ENCODE measurements at places on chromosomes 3 and 15. TPM values are rescaled to one million over a fixed set of nuclear protein-coding genes. Genes with fewer than 3 reads are reported as not detected.

Gene SAMMSON
- total RNA-seq, result 1.3 TPM

DNA sequence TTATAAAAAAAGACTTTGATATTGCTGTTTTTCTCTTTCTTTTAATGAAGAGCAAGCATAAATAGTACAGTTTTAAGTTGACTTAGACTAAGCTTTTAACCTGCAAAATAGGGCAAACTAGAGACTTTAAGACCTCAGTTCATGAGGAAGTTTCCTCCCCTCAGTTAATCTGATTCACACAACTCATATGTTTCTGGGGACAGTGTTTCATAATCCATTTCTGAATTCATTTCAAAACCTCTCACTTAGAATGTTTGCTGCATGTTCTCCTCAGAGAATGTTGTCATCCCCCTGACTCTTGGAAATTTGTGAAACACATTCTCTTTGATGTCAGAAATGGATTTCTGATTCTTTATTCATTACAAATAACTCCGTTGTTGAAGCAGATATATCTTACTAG is 79.3 kb upstream of the SKOR1 start:
- DNase-seq, result no peak

- no peak for DNase-seq
Observed at GRCh38 chr3:24481193-24481592, 13.5 kb downstream of the THRB start.

Gene NUP210
- 128 TPM for total RNA-seq

GRCh38 chr3:64133272-64133671 is 92.0 kb downstream of the PRICKLE2 start:
- no peak for DNase-seq

Gene MELTF
- total RNA-seq, result 11.7 TPM

DNA sequence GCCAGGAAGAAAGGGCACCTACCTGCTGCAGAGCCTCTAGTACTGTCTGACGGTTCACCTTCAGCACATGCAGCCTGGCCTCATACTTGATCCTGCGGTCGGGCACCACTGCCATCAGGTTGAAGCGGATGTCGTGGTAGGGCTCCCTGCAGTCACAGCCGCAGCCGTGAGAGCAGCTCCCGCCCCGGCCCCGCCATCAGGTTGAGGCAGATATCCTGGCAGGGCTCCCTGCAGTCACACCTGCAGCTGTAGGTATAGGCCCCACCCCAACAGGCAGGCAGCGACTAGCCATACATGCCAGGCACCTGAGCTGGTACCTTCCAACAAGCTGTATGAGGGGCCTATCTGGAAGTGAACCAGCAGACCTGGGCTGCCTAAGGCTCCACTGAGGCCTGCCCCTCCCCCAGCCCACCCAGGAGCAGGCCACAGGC is 38.7 kb downstream of the SEMA3G start:
- no peak for DNase-seq

DNA sequence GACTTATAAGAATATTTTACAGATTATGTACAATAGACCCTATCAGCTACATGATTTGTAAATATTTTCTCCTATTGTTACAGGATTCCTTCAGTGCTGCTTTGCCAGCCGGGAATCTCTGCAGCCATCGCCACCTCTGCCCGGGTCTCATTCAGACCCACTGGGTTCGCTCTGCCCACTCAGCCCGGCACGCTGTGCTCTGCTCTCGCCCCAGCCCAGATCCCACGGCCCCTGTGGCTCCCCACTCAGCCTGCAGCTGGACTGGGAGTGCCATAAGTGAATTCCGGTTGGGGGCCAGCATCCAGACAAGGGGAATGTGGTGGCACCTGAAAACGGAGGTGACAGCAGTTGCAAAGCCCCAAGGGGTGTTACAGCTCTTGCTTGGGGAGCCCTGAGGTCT is 71.8 kb downstream of the NPAP1 start:
- no peak for DNase-seq
